ENCODE measurements at places on chromosomes 1 and 21.
A peak's percentile ranks its signal among the peaks of the same experiment; 100 is the strongest.

DNA sequence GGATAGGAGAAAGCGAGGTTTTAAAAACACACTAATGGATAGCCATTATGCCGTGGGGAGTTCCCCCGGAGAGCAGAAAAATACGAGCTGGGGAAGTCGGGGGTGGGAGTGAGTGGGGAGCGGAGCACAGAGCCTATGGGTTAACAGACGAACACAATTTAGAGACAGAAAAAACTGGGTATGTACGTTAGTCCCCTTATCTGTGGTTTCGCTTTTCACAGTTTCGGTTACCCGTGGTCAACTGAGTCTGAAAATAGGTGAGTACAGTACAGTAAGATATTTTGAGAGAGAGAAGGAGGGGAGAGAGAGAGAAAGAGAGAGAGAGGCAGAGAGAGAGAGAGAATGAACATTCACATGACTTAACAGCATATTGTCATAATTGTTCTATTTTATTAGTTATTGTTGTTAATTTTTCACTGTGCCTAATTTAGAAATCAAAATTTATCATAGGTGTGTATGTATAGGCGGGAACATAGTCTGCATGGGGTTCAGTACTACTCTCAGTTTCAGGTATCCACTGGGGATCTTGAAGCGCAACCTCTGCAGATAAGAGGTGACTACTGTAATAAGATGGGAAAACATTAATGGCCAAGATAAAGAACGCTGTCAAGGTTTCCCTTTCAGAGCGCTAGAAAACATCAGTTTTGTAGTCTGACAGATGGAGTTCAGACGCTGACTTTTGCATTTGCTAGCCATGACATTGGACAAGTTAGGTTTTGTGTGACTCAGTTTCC, 125.6 kb upstream of the LMO4 start:
- DNase-seq: no peak

GRCh38 chr1:155012026-155012546, 9.5 kb downstream of the ZBTB7B start:
- DNase-seq: no peak

DNA sequence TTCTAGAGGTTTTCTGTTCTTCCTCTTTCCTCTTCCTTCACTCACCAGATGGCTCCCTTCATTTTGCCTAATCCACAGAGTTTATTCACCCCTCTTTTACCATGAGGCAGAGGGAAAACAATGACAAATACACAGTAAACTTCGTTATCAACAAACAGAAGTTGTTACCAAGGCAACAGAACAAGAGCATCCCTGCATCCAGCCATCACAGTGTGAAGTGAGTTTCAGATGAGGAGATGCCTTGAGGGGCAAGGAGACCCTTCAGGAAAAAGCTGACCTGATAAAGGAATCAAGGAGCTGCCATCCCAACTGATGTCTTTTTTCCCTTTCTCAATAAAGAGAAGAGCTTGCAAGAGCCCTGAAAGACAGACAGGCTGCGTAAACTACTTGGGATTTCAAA, 195.3 kb downstream of the BRINP2 start:
- DNase-seq: no peak

GRCh38 chr1:172342584-172343239, 77.8 kb upstream of the C1orf105 start:
- DNase-seq: peak; percentile 49

DNA sequence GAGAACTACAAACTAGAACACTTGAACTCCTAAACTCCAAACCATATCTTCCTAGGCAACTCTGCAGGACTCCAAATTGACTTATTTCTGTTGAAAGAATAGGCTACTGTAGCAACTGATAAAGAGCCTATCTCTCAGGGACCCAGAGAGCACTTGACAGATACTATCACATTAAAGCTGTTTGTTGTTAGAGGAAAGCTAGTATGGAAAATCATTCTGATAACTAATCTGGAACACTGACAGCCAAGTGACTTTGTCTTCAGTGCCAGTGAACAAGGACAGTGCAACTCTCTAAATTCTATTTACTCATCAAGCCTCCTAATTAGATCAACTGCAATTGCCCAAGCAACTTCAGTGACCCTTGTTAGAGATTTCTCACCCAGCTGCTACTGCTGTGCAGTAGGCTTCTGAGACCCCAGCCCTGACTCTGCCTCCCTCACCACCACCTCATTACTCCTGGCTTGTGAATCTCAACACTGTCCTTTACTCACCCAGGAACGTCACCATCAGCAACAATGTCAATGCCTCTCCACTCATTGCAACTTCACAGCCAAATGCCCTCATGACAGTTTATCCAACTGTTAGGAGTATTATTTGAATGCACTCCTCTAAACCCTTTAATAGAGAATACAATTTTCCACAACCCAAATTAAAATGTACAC, 7.4 kb upstream of the RGS13 start:
- no peak for DNase-seq

DNA sequence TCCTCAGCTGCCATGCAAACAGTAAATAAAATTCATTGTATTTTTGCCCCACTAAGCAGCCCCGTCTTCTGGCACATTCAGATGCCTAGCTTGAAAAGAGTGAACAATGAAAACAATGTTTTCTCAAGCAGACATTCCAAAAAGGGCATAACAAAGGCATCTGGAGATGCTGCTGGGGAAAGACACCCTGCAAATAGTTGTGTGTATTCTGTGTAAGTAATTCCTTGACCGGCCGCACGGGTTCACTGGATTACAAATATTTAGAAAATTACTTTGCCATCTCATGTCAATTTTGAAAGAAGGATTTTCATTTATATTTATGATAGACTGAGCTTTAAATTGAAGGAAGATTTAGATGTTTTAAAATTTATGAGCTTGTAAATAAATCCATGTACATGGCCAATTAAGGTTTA, 142.2 kb downstream of the SLC45A1 start:
- DNase-seq: no peak

DNA sequence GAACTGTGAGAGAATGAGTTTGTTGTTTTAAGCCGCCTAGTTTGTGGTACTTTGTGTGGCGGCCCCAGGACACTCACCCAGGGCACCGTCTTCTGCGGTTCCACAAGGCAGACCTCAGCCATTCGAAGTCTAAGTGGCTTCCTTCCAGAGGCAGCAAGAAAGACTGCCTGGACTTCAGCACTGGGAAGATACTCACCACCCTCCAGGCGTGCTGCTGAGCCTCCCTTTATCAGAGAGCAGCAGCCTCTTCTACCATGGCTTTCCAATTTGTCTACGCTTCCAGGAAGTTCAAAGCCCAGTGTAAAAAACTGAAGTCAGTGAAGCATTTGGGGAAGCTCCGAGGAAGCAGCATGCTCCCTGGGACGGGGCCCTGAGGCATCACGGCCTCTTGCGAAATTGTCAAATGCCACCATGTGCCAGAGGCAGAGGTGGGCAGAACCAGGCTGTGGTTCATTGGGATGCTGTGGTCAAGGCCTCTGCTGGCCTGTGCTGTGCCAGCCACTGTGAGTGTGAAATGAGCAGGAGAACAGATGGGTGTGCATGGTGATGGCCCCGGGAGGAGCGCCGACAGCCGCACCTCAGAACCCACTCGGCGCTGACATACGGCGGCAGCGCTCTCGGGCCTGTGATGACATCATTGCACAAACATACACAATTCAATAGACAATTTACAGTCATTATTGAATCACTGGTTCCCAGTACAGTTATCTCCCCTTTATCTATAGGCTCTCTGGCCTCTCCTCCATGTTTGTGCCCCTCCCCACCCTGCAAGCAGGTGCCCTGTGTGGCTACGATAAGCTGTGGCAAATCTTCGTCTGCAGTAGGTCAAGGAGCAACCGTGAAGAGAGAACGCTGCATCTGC, 110.4 kb downstream of the PDE9A start:
- DNase-seq: no peak

DNA sequence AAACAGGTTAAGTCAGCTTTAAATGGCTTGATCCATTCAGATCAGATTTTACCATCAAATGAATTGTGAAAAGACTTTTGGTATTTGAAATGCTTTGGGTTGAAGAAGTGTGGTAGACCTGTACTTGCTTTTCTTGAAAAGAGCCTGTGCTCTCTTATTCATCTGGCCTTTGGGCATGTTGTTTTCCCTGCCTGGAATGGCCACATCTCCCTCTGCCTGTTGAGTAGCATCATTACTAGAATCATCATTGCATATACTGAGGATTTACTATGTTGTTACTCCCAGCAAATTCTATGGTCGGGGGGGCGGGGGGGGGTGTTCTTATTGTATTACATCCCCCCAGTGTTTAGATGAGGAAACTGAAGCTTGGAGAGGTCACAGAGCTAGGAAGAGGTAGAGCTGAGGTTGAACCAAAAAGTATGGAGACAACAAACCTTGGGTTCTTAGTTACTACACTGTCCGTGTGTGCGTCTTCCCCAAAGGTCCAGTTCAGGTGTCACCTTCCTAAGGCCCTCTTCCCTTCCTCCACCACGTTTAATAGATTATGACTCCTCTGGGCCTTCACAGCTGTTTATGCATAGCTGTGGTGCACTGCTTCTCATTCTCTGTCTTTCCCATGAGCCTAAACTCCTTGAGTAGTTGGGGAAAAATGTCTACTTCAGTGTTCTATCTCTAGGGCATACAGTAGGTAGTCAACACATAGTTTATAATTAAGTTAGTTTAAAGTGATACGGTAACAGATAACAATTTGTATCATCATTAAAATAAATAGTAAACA, 246.4 kb upstream of the HOOK1 start:
- DNase-seq: no peak

DNA sequence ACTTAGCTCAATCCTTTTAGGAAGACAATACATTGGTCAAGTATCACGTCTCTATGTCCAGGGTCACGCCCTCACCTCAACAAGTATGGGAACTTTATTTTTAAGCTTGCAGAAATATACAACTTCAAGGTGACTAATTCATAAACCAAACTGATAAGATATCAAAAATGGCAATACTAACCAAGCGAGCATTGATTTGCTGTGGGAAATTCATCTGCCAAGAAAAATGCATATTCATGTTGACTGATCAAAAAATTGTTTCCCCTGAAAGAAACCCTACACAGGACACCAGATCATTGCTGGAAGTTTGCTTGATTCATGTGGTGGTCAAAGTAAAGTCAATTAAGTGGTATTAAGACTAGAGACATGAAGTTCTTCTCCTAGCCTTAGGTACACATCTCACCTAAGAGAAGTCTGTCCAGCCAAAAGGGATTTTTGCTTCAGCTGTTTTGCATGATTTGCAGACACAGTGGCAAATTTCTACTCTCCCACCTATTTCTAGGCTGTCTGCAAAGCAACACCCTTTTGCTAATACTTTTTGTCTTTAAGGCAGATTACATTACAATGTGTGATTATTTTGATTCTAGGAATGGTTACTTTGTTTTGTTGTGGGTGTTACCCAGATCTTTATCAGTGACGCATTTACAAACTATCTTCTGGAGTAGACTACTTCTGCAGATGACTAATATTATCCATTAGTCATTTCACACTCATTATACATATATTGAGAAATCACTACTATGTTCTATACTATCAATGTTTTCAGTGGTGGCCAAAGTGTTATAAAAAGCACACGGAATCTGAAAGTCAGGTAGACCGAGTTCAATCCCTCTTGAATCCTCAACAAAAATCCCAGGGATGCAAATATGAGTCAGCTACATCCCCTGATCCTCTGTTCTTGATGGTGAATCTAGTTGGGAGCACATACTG, 12.4 kb downstream of the SAMSN1 start:
- DNase-seq: no peak

Data from bone marrow (tissue), 2 donors.